ENCODE measurements at places on chromosomes 4 and X. TPM values are rescaled to one million over a fixed set of nuclear protein-coding genes. Genes with fewer than 3 reads are reported as not detected.

TCP11X2 gene
- total RNA-seq: not detected

NXF3 gene
- not detected for total RNA-seq

HSFX2 gene
- 0.10 TPM for total RNA-seq

SLC6A14 gene
- total RNA-seq: not detected

CXorf66 gene
- total RNA-seq: not detected

ZNF674 gene
- 1.9 TPM for total RNA-seq

PCDH19 gene
- total RNA-seq: 0.06 TPM

AR gene
- total RNA-seq: 6.0 TPM

TBX22 gene
- total RNA-seq: 0.31 TPM

MEPE gene
- total RNA-seq: not detected

XG gene
- 0.73 TPM for total RNA-seq

PDCL2 gene
- not detected for total RNA-seq

CT45A5 gene
- total RNA-seq: not detected

ITIH6 gene
- total RNA-seq: not detected

SPANXN3 gene
- total RNA-seq: not detected

MCTS1 gene
- 41.1 TPM for total RNA-seq

SHROOM2 gene
- total RNA-seq: 0.49 TPM

RHOXF2B gene
- not detected for total RNA-seq

CXCR3 gene
- total RNA-seq: not detected

ERAS gene
- not detected for total RNA-seq

RAB39B gene
- 0.06 TPM for total RNA-seq

WAS gene
- 1.1 TPM for total RNA-seq

RNF150 gene
- 0.25 TPM for total RNA-seq

MANBA gene
- 31.8 TPM for total RNA-seq

MAGEA1 gene
- not detected for total RNA-seq

RCHY1 gene
- 14.6 TPM for total RNA-seq

VCX2 gene
- not detected for total RNA-seq

AREG gene
- 9.2 TPM for total RNA-seq

HPSE gene
- total RNA-seq: 4.5 TPM

LRP2BP gene
- 0.37 TPM for total RNA-seq

USP17L20 gene
- not detected for total RNA-seq

TLR7 gene
- not detected for total RNA-seq

Data from cardiac ventricle fibroblast (primary cell).